Heart right ventricle (tissue), 16 donors: ENCODE measurements at places on chromosomes 6 and 20. TPM values are rescaled to one million over a fixed set of nuclear protein-coding genes. Genes with fewer than 3 reads are reported as not detected.

GRCh38 chr20:17609811-17610377 is 40.0 kb downstream of the DSTN start:
- DNase-seq, result no peak

Gene CCN6
- not detected for polyA plus RNA-seq

- DNase-seq, result peak; percentile 80
Observed at GRCh38 chr6:166556863-166557322, 29.6 kb downstream of the RAMACL start.

- peak; percentile 28 for DNase-seq
Observed at GRCh38 chr6:109389650-109390274, 7.5 kb upstream of the CD164 start.

DNA sequence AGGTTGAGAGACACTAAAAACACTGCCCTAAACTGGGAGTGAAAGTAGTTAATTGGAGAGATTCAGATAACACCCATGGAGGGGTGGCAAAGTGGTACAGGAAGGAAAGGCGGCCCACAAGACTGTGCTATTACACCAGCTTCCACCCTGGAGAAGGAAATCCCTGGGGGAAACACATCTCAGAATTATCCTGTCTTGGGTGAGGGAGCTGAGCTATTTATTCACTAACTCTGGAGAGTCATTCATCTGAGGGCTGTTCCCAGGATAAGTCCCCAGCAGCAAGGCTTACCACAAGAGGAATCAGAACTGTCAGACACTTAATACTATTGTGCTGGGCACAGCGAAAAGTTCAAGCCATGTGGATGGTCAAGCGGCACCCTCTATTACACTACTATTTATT is 9.9 kb downstream of the TBCC start:
- no peak for DNase-seq

DNA sequence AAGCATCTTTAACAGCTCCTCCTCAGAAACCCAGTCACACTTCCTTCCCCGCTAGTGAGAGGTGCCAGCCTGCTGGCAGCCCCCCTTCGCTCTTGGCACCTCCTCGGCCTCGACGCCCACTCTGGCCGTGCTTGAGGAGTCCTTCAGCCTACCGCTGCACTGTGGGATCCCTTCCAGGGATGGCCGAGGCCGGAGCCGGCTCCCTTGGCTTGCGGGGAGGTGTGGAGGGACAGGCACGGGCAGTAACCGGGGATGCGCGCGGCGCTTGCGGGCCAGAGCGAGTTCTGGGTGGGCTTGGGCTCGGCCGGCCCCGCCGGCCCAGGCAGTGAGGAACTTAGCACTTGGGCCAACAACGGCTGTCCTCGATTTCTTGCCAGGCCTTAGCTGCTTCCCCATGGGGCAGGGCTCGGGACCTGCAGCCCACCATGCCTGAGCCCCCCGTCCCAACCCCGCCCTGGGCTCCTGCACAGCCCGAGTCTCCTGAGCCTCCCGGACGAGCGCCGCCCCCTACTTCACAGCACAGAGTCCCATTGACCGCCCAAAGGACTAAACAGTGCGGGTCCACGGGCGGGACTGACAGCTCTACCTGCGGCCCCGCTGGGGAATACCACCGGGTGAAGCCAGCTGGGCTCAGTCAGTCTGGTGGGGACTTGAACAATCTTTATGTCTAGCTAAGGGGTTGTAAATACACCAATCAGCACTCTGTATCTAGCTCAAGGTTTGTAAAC is 51.6 kb downstream of the RIOK1 start:
- no peak for DNase-seq

DNA sequence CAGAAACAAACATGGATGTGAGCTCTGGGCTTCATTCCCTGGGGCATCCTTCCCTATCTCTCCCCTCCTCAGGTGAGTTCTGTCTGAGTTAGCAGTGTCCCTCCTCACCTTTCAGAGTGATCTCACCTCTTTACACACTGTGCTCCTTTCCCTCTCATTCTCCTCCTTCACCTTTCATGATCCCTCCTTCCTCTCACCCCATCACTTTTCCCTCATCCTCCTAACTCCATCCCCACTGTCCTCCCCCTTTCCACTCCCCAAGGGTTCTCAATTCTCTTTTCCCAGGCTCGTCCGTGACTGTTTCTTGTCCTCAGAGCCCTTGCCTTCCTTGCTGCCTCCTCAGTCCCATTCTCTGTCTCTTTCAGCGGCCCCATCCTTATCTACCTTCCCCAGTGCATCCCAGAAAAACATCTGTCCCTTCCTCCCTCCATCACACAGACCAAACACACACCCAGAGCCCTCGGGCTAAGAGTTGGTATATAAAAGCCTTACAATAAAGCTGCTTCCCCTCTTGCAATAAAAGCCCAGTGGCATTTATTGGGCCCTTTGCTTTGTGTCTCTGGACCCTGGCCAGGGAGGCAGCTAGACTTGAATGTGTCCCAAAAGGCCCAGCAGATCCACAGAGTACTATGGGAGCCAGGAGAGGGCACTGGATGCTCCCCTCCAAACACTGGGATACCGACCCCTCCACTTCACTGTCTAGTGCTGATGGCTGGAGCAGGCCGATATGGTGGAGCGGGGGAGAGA is 1.9 kb downstream of the RNF39 start:
- no peak for DNase-seq

GRCh38 chr6:81998432-81998831 is 246.0 kb upstream of the TENT5A start:
- DNase-seq, result no peak

Gene SGK2
- 0.45 TPM for polyA plus RNA-seq

GRCh38 chr6:81696524-81696923 is 56.0 kb downstream of the TENT5A start:
- DNase-seq, result no peak

- no peak for DNase-seq
Observed at GRCh38 chr20:34544109-34544796, 14.3 kb upstream of the MAP1LC3A start.

Gene HLA-DOA
- 2.1 TPM for polyA plus RNA-seq

DNA sequence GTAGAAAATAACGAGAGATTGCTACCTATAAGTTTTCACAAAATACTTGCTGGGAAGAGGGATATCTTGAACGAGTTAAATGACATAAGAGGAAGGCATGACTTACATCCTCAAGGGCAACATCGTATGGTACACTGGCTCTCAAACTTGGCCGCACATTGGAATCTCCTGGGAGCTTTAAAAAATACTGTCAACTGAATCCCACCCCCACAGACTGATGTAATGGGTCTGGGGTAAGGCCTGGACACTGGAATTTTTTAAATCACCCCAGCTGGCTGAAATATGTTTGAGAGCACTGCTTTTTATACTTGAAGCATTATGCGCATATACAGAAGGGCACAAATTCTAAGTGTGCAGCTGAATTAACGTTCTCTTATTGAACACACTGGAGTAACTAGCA is 8.0 kb upstream of the TSHZ2 start:
- DNase-seq, result no peak

- DNase-seq, result no peak
Observed at GRCh38 chr6:1164600-1164999, 147.3 kb upstream of the FOXQ1 start.

GRCh38 chr20:64152906-64153305 is 11.3 kb upstream of the MYT1 start:
- no peak for DNase-seq

DNA sequence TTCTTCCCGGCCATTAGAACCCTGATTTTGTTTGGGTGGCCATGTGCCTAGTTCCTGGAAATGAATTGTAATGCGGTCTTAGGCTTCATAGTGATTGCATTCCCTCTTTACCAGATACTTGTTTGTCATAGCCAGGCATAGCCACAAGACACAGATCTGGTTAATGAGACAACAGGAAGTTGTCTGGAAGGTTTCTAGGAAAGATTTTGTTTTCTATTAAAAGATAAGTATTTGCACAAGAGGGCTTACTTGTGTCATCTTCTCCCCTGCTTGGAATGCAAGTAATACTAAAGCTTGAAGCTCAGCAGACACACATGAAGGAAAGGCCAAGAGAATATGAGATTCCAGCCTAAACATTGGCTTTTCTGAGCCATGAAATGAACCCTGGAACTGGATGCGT is 12.9 kb downstream of the FARS2 start:
- no peak for DNase-seq

- peak; percentile 23 for DNase-seq
Observed at GRCh38 chr20:52493171-52493721, 301.7 kb upstream of the ZFP64 start.

- no peak for DNase-seq
Observed at GRCh38 chr6:37783025-37783855, 36.3 kb upstream of the ZFAND3 start.

Gene ZC3H12D
- 0.95 TPM for polyA plus RNA-seq

DNA sequence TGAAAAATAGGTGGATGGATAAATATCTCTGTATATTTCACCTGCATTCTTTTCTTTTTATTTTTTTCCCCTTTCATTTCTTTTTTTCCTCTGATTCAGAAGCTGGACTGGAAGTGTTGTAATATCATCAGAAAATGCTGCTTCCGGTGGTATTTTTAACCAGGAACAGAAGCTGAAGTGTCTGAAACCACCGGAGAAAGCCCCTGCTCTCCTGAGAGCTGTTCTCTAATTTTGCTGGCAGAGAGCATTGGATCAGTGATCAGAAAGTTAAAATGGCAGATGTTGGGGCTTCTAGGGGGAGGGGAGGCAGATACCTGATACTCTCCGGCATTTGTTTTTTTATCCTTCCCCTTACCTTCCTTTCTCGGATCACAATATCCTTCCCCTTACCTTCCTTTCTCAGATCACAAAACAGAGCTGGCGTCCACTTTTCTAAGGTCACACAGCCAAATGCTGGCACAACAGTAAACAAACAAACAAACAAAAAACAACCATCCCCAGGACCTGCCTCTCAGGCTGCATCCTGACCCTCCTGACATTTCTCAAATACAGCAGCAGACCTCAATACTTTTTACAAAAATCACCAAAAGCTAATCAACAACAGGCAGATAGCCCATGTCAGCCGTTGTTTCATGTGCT is 143.2 kb upstream of the ZNF217 start:
- DNase-seq, result no peak

GRCh38 chr6:108157234-108157980 is 8.4 kb upstream of the NR2E1 start:
- DNase-seq, result no peak

DNA sequence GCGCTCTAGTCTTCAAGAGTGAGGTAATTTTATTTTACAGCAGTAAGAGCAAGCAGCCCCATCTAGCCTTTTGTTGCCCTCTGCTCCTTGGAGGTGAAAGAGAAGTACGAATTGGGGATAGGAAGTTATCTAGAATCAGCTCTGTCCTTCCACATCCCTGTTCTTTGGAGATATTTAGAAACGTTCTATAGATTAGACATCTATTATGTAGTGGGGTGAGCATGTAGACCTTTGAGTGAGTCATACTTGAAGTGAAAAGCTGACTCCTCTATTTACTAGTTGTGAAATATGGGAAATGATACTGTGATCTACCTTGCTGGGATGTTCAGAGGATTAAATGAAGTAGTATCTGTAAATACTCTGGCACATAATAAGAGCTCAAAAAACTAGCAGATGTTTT is 36.0 kb upstream of the SLC35D3 start:
- DNase-seq, result no peak
